ENCODE measurements at places on chromosomes 2 and 18. TPM values are rescaled to one million over a fixed set of nuclear protein-coding genes. Genes with fewer than 3 reads are reported as not detected.

Gene SERPINB5
- total RNA-seq: not detected

DNA sequence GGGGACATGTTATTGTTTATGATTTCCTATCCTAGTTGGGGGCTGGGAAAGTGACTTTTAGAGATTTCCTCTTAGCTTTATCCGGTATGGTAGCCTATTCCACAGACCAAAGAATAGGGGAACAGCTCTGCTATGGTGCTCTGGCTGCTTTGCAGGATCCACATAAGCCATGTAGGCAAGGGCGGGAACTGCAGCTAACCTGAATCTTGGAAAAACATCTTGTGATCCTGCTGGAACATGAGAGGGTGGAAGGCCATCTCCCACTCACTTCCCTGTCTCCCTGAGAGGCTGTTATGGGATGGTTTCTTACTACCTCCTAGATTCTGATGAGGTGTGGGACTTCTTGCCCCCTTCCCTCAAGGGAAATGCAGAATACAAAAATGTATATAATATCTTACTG is 2.0 kb upstream of the DARS1 start:
- DNase-seq: no peak

DNA sequence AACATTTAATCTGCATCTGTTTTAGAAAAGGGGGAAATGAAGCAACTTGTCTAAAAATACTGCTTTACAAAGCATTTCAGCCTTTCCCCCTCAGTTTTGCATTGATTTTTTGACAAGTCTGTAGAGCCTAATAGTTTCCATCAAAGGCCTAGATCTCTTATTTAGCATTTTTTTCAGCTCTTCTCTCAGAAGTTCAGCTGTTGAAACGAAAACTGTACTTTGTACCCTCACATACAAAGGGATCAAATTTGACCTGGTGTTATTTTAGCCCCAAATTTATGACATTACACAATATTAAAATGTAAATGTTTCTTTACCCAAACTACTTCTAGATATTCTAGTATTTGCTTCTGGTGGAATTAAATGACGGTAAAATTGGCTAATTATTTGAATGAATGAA is 13.0 kb downstream of the YPEL5 start:
- DNase-seq: no peak

DNA sequence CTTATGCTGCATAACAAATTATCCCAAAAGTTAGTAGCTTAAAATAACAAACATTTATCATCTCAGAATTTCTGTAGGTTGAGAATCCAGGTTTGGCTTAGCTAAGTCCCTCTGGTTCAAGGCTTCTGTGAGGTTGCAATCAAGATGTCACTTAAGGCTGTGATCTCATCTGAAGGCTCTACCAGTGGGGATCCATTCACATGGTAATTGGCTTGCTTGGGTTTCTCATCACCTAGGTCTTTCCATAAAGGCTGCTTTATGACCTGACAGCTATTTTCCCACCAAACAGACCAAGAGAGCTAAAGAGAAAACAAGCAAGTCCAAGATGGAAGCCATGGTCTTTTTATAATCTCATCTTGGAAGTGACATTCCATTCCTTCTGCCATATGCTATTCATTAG is 137.3 kb downstream of the DTNA start:
- DNase-seq: no peak
